ENCODE measurements at places on chromosomes 7 and 10.

DNA sequence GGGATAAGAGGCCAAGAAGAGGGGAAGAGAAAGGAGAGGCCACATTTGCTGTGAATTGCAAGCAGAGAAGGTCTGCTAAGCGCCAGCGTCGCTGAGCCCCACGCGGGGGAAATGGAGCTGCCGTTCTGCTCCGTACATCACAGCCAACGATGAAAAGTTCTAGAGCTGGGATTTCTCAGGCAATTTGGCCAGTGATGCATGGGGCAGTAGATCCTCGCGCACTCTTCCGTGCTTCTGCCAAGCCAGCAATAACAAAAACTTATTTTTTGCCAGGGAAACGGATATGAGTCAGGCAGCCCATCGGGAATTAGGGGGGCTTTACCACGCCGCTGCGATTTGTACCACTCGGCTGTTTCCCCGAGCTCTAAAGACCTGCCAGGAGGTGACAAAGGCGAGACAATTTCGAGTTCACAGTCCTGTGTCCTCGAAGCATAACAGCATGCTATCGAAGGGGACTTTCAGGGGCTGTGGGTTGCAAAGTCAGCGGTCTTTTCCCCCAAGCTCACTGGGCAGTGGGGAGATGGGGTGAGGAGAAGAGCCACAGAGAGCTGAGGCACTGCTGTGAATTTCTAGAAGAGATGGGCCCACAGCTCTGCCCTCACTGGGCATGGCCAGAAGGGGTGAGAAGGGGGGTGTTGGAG is 30.0 kb upstream of the SLF2 start:
- DNase-seq: no peak

DNA sequence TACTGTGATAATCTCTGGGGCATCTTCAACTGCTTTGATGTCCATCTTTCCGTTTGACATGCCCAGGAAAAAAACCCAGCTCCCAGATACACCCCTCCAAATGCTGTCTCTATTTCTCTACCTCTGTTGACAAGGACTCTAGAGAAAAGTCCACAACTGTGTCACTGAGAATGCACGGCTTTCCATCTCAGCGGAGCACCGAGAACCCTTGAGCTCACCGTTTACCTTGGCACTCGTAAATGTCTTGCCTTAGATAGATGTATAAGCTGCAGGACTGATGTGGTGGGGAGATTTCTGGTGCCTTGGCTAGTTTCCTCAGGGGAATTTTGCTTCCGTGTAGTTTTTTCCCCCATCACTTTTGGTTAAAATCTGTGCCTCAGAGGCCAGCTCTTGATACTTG is 7.4 kb upstream of the MAPK8 start:
- no peak for DNase-seq

DNA sequence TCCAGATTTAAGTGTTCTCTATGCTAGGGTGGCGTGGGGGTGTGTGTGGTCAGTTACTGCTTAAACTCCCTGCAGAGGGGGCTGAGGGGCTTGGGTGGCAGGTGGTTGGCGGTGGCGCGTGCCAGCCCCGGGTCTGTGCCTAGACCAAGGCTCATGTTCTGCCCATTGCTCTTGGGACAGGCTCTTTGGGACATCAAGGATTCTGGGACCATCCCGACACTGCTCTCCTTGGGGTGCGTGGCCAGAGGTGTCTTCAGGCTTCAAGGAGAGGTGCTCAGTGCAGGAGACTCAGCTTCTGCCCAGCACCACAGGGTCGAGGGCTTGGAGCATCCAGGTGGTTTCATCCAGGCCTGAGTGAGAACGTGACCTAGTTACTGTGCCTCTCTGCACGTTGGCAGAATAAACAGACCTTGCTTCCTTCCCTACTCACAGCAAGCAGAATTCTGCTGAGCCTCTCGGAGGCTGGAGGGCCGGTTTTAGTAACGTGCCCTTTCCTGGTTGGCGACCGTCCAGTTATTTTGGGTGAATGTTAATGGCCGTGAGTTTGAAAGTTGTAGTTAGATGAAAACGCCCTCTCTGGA is 39.9 kb downstream of the CAMK1D start:
- no peak for DNase-seq

DNA sequence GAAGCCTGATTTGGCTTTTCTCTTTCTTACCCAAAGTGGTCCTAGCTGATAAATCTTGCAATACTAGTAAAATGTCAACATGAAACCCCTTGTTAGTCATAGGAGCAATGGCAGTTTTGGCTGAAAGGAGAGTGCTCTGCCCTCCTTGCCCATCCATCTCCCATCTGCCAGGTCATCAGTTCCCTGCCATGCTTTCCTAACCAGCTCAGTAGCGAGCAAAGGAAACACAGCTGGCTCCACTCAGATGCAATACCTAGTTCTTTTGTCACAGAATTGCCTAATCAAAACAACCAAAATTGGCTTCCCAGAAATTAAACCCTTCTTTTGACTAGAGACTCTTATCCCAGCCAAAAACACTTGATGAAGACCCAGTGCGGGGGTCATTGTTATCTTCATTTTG is 733.0 kb downstream of the CCSER2 start:
- no peak for DNase-seq

GRCh38 chr10:51892965-51893658 is 193.7 kb upstream of the CSTF2T start:
- DNase-seq: no peak

All from stimulated activated CD8-positive, alpha-beta memory T cell treated with anti-CD3 and anti-CD28 coated beads, Interleukin-12 subunit alpha, Interleukin-12 subunit beta, amount 100 ng/mL, for 4 hours (primary cell).